ENCODE measurements at places on chromosomes 6 and 20.

DNA sequence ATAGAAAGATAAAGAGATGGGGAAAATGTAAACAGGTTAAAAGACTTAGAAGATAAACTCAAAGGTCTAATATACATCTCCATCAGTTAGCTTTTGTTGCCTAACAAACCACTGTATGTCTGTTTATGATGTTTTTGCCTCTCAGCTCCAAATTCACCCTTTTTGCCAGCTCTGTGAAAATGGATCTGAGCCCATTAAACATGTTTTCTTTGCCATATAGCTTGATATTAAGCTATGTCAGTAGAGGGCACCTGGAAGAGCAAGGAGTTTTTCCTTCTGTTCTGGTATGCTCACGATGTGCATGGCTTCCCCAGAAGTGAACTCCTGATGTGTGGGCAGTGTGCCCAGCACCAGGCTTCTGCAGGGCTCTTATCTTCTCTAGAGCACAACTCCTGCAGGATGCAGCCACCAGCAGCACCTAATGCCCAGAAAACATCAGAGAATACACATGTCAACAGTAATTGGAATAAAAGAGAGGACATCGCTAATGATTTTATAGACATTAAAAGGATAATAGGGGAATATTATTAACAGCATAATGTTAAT, 14.6 kb upstream of the SNX9 start:
- DNase-seq: no peak

GRCh38 chr6:163333701-163334663, 80.5 kb upstream of the QKI start:
- DNase-seq: no peak

DNA sequence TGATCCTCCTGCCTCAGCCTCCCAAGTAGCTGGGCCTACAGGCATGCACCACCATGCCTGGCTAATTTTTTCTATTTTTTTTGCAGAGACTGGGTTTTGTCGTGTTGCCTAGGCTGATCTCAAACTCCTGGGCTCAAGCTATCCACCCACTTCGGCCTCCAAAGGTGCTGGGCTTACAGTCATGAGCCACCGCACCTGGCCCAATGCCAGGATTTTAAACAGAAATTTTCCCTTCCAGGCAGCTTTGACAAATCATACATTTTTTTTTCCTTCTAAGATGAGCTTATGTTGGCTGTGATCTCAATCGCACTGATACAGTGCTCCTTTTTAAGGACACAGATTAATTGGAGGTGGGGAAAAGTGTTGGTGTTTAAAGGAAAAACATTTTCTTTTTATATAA, 73.2 kb upstream of the CD2AP start:
- DNase-seq: no peak

DNA sequence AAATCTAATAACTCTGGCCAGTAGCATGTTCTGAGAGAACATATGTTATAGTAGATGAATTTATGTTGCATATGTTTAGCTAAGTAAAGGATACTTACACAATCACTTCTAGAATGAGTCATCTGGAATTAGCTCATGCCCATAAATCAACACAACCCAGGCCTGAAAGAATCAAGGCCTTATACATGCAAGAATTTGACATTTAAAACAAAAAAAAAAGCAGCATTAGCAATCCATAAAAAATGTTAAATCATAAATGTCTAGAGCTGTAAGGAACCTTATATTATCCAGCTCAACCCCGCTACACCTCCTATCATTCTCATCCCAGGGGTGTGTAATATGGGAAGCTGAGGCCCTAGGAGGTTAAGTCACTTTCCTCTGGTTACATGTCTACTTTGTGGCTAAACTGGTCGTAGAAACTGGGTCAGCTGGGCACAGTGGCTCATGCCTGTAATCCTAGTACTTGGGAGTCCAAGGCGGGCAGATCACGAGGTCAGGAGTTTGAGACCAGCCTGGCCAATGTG, 105.2 kb upstream of the CARMIL1 start:
- no peak for DNase-seq

DNA sequence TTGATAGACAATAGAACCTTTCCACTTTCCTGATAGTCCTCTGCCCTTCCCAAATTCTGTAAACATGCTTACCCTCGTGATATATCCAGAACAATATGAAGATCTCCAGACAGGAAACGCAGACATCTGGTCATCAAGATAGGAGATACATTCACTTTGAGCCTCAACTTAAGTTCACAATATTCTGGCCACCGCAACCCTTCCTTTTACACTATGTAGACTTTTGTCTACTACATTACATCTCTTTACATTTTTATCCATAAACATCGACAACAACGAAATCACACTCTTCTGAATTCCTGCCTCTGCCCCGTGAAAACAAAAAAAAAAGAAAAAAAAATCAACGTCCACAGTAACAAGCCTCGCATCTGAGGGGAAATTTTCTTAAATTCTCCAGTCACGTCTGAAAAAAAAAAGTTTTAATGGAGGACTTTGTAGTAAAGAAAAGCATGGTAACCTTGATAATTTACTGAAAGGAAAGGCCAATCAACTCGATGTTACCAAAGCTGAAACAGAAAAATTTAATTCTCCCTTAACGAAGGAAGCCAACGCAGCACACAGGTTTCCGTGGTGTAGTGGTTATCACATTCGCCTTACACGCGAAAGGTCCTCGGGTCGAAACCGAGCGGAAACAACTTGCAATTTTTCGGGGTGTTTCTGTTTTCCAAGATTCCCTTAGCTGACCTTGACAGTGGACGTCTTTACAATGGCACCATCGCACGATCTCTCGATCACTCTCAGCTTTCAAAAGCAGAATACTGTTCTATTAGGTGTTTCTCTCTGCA, 21.8 kb downstream of the POM121L2 start:
- DNase-seq: no peak

DNA sequence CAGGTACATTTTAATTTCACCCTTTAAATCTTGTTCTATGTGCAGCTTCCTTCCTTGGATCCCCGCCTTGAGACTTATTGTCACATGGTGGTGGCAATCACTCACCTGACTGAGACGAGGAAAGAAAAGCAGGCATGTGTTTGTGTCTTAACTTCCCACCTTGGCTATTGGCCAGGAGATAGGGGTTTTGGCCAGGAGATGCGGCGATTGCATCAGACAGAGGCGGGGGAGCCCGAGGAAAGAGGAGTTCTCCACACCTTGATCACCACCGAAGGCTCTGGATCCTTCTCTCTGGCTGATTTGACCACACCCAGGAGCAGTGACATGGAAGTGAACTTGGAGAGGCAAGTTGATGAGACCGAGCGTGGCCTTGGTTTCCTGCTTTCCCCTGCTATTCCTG, 49.7 kb upstream of the EYA2 start:
- DNase-seq: no peak

GRCh38 chr6:44075647-44076355, 51.5 kb downstream of the MRPL14 start:
- DNase-seq: no peak

- no peak for DNase-seq
Measured at GRCh38 chr20:62602550-62602949, 39.8 kb upstream of the SLCO4A1 start.

GRCh38 chr20:22339091-22339881, 245.1 kb downstream of the FOXA2 start:
- DNase-seq: no peak

- DNase-seq: no peak
Measured at GRCh38 chr20:11271920-11272594, 598.3 kb upstream of the JAG1 start.

GRCh38 chr6:166814390-166814789, 142.0 kb downstream of the RNASET2 start:
- DNase-seq: no peak

All from activated naive CD4-positive, alpha-beta T cell (primary cell).